ENCODE measurements at places on chromosomes 5 and 9.

- DNase-seq = no peak
Measured at GRCh38 chr5:87413343-87413645, 564 bp upstream of the CCNH start.

DNA sequence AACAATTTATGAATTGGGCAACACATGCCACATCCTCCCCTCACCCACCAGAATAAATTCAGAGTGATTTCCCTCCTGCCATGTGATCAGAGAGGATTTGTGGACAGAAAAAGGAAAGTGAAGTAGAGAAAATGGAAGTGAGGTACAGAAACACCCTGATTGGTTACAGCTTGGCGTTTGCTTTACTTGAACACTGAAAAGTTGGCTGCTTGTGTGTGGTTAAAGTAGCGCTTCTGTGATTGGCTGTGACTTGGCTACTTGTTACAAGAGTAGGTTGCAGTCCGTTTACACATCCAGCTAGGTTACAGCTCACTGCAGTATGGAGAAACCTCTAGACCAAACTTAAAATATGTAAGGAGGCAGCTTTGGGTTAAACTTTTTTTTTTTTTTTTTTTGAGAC lies 205.2 kb upstream of the ZNF608 start:
- DNase-seq = no peak

DNA sequence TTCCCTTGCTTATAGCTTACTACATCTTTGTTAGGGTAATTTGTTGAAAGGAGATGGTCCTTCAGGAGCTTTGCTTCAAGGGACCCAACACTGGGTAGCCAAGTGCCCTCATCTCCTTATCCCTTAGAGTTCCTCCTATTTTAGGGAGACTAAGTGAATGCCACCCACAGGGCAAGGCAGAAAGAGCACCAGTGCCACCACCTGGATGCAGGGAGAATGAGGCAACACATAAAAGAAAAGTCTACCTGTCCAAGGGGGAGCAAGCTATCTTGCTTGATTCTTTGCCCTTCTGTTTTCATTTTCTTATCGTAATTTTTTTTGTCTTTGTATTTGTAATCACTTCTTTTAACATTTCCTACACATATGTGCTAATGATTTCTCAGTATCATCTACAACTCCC lies 205.5 kb downstream of the NPR3 start:
- no peak for DNase-seq

GRCh38 chr9:130998597-130999244 lies 10.3 kb upstream of the LAMC3 start:
- DNase-seq = no peak

GRCh38 chr9:70061776-70062175 lies 18.1 kb downstream of the MAMDC2 start:
- no peak for DNase-seq

GRCh38 chr9:88724331-88724730 lies 189.4 kb downstream of the NXNL2 start:
- DNase-seq = no peak

DNA sequence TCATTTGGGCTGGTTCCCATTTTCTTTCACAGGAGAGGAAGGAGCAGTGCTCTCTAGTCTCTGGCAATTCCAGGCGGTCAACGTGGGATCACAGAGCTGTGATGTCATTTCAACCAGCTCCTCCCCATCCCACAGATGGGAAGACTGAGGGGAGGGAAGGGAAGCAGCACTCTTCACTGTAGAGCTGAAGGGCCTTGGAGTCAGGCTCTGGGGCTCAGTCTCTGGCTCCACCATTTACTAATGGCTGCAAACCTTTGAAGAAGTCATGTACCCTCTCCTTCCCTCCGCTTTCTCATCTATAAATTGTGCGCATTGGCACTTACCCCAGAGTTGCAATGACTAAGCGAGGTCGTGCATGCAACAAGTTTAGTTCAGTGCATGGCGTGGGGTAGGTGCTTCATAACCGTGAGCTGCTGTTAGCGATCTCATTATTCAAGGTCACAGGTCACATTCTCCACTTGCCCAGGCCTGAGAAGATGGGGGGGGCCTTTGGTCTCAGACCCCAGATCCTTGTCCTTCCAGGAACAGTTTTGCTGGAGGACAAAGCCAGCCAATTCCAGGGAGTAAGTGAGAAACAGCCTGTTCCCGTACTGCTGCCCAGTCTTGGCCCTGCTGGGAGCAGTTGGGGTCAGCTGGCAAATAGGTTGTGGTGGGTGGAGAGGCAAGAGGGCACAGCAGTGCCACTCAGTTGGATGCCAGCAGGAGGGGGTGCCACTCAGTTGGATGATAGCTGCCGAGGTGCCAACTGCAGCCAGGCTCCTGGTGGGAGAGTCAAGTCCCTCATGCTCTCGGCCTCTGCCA lies 136.7 kb downstream of the RGS3 start:
- no peak for DNase-seq

DNA sequence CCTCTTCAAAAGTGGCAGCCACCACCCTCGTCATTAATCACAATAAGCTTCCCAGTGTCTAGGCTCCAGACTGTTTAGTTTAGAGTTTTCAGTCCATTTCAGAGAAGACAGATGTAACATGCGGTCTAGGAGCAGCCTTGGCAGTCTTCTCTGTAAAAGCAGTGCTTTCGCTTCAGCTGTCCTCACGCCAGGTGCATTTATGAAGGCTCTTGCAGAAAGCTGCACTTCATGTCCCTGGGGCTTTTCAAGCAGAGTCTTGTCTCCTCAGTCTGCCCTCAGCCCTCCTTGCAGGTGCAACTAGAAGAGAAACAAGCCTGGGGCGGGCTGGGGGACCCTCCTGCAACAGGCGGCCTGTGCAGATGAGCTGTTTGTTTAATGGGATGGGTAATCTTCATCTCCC lies 281.9 kb downstream of the DRD1 start:
- no peak for DNase-seq

- DNase-seq = peak; percentile 5
Measured at GRCh38 chr5:144567421-144567780, 396.7 kb downstream of the KCTD16 start.

DNA sequence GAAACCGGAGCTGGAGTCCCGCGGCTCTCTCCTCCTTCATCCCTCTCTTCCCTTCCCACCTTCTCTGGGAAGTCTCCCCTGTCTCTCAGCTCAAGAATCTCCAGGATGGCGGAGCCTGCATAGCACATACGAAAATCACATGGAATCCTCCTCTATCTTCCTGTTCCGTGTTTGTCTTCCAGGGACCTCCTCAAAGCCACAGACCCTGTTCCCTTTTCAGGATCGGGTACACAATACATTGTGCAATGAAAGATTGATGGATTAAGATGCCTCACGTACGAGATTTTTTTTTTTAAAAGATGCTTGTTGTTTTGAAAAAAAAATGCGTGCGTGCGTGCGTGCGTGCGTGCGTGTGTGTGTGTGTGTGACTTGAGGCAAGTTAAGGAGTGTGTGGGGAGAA lies 46.6 kb upstream of the OLFM1 start:
- no peak for DNase-seq

GRCh38 chr9:130765137-130766020 lies 69.7 kb upstream of the ABL1 start:
- no peak for DNase-seq

DNA sequence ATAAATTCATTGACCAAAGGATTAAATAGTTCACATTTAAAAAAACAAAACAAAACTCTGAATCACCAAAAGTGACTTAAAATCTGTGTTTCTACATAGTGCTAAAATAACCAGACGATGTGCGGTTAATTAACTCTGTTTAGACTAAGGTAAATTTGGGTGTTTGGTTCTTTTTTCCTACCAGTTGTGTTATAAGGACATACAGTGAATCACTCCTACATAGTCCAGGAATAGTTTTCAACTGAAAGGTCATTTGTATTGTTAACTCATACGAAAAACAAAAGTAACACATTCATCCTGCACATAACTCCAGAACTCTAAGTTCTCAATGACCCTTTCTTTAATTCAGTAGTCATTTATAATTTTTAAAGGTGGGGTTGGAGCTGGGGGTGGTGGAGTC lies 203.7 kb downstream of the GLIS3 start:
- DNase-seq = no peak

DNA sequence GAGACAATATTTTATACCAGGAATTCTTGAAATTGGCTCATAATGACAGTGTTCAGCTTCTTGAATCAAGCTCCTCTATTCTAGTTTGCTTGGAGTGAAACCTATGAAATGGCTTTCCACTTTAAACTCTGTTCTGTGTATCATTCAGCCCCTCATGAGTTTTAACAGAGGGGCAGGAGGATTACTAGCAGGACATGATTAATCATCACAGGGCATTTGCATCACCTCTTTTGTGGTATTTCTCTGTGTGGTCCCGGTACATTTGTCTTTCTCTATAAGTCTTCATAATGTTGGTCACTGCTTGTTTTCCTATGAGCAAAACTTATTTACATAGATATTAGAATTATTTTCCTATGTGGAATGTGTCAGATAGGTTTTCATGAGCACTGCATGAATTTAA lies 21.2 kb downstream of the CAST start:
- no peak for DNase-seq

DNA sequence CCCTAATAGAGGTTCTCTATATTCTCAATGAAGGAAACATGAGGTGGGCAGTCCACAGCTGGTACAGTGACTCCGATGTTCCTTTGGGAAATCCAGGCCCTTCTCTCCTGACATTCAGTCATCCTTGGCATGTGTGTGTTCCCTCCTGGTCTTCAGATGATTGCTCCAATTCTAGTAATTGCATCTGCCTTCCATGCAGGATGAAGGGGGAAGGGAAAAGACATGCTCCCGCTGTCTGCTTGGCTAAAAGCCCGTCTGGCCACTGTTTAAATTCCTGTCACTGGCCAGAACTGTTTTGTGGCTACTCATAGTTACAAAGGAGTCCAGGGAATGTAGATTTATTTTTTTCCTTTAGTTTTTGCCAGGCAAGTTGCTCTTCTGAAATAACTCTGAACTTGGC lies 65.0 kb downstream of the MAST4 start:
- DNase-seq = no peak

DNA sequence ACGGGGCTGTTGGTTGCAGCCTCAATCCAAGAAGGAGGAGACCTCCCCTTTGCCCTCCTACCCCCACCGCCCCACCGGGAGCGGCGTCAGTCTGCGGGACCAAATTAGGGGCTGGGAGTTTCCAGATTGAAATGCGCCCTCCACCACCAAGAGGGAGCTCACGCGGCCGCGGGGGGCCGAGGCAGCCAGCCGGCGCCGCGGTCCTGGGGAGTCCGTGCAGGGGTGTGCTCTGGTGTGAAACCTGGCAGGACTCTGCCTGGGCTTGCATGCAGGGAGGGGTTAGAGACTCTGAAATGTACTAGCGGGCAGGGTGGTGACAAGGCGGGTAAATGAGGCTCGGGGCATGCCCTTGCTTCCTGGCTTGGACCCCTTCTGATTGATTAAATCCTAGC lies 989 bp upstream of the FBN2 start:
- no peak for DNase-seq

- no peak for DNase-seq
Measured at GRCh38 chr5:105978011-105978410, 1692.7 kb downstream of the EFNA5 start.

DNA sequence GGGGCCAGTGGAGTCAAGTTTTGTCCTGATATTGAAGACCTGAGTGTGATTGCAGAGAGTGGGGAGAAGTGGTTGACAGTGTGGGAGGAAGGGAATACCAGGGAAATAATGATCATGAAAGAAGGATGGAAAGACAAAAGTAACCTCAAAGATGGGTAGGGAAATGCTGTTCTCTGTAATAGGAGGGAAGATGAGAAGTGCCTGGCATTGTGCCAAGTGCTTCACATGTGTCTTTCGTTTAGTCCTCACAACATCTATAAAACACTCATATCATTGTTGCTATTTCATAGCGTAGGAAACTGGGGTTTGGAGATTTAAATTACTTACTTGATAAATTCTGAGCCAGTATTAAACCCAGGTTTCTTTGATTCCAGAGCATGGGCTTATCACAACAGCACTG lies 472.3 kb downstream of the LRRC70 start:
- no peak for DNase-seq

DNA sequence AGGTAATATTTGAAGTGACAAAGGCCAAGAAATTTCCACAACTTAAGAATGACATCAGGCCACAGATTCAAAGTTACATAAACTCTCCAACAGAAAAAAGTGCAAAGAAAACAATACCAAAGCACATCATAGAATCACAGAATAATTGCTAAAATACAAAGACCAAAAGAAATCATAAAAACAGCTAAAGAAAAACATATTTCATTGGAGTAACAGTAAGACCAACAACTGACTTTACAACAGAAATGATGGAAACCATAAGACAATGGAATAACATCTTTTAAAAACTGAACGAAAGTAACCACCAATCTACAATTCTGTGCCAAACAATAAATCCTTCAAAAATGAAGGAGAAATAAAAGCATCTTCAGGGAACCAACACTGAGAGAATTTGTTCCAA lies 38.3 kb downstream of the ZDHHC21 start:
- DNase-seq = no peak

DNA sequence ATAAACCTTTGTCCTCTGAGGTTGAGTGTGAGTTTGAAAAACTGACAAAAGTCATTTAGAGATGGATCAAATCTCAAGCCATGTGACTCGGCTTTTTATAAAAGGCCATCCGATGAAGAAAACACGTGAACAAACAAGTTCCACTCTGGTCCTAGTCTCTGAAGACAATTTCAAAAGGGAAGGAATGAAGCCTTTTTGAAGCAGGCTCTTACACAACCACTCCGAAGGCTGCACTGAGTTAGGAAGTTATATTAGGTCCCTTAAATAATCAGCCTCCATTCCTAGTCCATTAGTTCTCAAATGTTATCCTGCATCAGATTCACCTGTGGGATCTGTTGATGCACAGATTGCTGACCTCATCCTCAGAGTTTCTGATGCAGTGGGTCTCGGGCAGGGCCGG lies 166.6 kb upstream of the HMHB1 start:
- DNase-seq = no peak

DNA sequence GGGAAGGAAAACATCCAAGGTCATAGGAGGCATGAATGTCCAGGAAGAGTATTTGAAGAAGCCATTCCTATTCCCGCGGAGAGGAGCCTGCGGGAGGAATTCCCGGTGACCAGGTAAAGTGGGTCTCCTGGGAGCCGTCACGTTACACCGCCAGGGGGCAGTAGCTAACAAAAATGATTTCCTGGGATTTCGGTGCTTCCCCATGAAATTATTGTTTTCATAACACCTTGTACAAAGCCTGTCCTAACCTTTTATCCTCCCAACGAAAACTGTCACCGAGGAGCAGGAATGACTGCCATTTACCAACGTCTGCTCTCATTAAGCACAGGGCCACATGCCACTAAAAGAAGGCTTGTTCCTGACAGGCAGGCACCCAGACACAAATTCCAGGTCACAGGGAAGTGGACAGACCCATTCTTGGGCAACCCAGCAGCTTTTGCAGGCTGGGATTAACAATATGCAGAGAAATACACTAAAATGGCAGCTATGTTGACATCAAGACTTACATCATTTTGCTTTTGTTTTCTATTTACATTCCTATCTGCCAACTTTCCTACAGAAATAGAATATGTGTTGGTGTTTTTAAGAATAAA lies 41.2 kb upstream of the CTSL start:
- DNase-seq = peak; percentile 79

DNA sequence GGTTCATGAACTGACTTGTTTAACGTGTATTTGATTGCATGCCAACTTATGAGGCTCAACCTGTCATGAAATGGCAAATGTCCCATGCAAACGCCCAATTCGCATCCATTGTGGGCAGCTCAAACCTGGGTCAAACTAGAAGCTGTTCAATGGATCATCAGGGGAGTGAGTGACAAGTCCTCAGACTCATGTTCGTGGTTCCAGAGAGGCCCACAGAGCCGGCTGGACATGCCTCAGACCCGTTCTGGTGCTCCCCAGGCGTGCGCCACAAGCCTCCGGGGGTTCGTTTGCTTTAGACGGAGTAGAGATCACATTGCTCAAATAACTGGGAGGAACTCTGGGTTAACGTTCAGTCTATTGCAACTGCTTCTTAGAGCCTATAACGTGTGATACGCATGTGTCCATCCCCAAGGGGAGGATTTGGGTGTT lies 15.0 kb downstream of the GFI1B start:
- no peak for DNase-seq

- DNase-seq = no peak
Measured at GRCh38 chr5:159440968-159441367, 110.7 kb upstream of the IL12B start.

All from H54 (cell line).